ENCODE measurements at places on chromosomes 2 and 18.

DNA sequence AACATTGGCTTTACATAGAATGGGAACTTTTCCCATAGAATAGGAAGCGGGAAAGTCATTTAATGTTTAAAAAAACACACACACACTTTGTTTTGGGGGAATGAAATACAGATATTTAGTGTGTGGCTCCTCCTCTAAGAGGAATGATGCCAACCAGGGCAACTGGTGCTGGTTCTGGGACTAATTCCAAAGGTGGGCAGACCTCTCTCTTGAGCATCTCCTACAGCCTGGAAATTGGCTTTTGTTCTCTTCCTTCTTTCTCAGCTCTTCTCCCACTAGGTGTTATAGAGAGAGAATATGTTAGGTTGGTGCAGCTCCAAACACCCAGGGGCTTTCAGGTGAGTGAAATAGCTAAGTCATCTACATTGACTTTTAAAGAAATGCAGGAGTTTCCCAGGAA is 190.1 kb downstream of the RAD51AP2 start:
- DNase-seq, result no peak

GRCh38 chr2:164186591-164186990 is 434.7 kb downstream of the GRB14 start:
- DNase-seq, result no peak

GRCh38 chr2:109440499-109441156 is 173.1 kb downstream of the SEPTIN10 start:
- no peak for DNase-seq

- no peak for DNase-seq
These were observed 8.1 kb upstream of the HAAO start for GRCh38 chr2:42800461-42800962.

GRCh38 chr18:79879566-79879965 is 71.9 kb downstream of the SLC66A2 start:
- DNase-seq, result no peak

DNA sequence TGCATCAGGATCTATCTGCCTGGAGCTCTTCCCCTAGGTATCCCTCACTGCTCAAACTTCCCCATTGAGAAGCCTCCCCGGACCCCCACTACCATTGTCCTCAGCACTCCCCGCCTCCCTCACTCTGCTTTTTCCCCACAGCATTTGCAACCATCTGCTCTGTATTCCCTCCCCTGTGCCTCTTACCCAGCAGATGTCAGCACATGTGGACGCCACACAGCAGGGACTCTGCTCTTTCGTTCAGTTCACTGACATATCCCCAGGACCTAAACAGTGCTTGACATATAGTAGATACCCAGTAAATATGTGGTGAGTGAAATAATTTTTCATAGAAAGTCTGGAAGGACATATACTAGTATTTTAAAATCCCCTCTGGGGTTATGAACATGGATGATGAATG is 101.1 kb downstream of the TMEM247 start:
- DNase-seq, result no peak

GRCh38 chr2:233094614-233095013 is 34.5 kb downstream of the INPP5D start:
- DNase-seq, result no peak

- no peak for DNase-seq
These were observed 83.0 kb downstream of the MGAT5 start for GRCh38 chr2:134336921-134337320.

DNA sequence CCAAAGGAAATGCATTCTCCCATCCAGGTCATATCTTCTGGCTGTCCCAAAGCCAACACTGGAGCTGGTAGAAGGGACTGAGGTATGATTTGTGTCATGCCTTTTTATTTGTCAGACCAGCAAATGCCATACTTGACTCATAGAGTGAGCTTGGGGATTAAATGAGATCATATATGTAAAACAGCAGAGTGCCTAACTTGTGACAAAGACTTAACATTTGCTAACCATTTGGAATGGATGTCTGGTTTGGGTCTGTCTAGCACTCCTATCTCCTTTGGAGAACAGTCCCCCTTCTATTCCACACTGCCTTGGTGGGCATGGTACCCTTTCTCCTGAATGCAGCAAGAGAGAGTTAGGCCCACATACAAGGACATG is 128.5 kb upstream of the LGALSL start:
- no peak for DNase-seq

DNA sequence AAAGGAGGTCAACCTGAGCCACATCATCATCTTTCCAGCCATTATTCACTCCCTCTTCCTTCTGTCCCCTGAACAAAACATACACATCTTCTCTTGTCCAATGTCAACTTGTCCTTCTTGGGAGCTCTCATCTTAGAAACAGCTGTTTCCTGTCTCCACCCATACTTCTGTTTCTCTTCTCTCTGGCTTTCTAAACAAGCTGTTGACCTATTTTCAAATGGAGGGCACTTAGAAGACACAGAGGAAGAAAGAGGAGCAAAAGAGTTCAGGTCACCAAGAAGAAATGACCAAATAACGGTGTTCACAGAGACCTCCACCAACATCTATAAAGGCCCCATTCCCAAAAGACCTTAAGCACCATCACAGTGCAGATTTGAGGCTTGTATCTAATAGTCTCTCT is 355.9 kb upstream of the HNRNPA3 start:
- no peak for DNase-seq

- no peak for DNase-seq
These were observed 1.8 kb upstream of the FRZB start for GRCh38 chr2:182868054-182868796.

GRCh38 chr2:68855550-68855949 is 15.6 kb downstream of the BMP10 start:
- no peak for DNase-seq

- DNase-seq, result no peak
These were observed 619 bp downstream of the GCKR start for GRCh38 chr2:27497288-27497627.

DNA sequence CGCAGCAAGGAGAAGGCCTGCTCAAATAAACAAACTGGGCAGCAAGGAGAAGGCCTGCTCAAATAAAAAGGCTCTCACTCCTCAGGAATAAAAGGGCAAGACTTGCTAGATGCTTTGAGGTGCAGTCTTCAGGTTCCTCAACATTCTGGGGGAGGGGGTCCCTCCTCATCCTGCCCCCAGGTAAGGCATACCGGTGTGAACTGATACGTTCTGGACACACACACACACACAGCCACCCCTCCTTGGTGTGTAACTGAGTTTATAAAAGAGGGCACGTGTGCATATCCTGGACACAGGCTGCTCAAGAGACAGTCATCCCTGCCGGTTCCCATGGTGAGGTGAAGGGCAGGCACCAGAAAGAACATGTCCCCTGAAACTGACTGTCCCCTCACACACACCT is 4.5 kb downstream of the TEX261 start:
- DNase-seq, result no peak

- no peak for DNase-seq
These were observed 112.8 kb upstream of the RASGRP3 start for GRCh38 chr2:33363325-33364298.

- DNase-seq, result no peak
These were observed at the start of gene ACOXL for GRCh38 chr2:110732422-110733413. Gene ACOXL, plus strand, starts transcription at chr2:110732573. Its CDS starts 35,817 bp downstream, at chr2:110768390.

DNA sequence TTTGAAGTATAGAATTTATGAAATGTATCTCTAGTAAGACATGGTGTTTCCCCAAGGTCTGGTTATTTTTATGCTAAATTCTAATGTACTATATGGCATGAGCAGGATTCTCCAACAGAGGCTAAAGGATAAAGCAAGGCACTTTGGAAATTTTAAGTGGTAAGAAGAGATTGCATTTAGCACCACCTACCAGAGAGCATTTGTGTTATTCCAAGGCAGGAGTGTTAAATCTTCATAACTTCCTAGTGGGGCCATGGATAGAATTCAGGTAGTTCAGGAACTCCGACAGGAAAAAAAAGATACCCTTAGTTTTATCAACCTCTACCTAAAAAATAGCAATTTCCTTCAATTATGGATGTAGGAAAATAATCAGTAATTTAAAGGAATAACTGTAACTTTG is 497.4 kb upstream of the CRIM1 start:
- DNase-seq, result no peak

- DNase-seq, result no peak
These were observed 727.6 kb upstream of the ID2 start for GRCh38 chr2:7954234-7954633.

DNA sequence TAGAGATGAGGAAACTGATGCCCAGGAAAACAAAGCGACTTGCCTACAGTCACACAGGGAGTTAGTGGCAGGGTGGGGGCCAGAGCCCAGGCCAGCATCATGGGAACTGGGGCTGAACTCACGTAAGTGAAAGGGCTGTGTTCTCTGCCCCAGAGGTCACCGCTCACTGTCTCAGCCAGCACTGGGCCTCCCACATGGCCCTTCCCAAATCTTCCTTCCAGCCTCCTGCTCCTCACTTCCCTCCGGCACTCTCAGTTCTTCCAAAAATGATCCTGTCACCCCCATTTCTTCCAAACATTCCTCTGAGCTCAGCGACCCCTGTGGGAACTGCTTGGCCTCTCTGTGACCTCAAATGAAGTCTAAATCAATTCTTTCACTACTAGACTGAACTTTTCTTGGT is 90.5 kb upstream of the TMEM247 start:
- no peak for DNase-seq

DNA sequence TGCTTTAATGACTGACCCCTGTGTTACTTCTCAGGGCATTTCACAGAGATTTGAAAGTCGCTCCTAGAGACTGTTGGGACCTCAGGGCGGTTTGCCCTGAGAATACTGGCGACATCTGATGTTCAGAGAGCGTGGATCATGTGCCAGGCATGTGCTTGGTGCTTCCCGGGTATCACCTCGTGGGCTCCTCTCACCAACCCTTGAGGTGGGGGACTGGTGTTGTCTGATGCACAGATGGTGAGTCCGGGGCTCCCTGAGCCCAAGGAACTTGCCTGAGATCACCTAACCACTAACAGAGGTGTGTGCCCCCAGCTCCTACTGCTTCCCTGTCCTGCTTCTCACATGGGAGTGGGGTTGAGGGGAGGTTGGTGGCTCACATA is 16.2 kb downstream of the ATOH8 start:
- no peak for DNase-seq
